ENCODE measurements at places on chromosomes 3 and 15.

DNA sequence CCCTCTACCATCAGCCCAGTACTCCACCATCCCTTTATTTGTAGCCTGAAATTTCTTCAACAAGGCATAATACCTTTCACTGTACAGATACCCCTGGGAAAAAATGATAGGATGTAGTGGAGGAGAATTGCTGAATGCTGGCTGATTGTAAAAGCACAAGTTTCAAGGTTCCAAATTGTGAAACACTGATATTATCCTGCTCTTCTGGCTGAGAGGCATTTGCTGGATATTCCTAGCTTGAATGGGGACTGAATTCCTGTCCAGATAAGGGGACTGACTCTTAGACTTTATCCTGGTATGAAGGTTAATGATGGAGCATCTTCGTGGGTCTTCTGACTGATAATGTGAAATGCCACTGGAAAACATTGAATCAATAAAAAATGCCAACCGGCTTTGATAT, 9.0 kb upstream of the C3orf85 start:
- DNase-seq = no peak

GRCh38 chr3:164507886-164508285, 570.4 kb downstream of the SI start:
- DNase-seq = no peak

DNA sequence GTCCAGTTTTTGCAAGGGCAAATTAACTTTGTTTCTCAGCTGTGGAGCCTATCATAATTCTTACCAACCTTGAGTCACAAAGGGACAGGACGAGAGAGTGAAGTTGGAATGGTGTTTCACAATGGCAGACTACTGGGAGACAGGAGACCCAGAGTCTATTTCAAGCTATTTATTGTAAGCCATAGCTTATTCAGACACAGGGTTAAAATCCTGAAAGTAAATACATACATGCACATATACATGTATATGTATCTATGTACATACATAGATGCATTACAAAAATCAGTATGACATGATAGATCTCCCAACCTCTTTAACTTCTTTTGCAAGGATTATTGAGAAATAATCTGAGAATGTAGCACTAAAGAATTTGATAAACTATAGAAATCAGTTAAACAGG, 86.3 kb downstream of the DNAJC13 start:
- no peak for DNase-seq

- no peak for DNase-seq
Measured at GRCh38 chr15:91320101-91320500, 220.0 kb downstream of the SV2B start.

- DNase-seq = no peak
Measured at GRCh38 chr3:119497820-119498185, 544 bp upstream of the TIMMDC1 start.

DNA sequence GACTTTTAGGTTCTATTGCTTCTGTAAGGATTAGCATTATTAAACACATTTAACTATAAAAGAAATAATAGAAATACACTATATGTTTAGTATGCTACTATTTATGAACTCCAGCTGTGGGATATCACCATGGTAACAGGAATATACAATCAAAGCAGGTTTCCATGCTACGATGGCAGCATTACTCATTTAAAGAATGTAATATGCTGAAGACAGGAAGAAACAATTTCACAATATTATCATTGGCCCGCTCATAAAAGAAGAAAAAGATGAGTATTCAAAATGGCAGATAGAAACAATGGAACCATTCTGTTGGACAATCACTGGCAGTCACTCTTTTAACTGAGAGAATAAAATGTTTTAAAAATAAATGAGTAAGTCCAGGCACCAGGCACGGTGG, 153.4 kb downstream of the CBLB start:
- no peak for DNase-seq

DNA sequence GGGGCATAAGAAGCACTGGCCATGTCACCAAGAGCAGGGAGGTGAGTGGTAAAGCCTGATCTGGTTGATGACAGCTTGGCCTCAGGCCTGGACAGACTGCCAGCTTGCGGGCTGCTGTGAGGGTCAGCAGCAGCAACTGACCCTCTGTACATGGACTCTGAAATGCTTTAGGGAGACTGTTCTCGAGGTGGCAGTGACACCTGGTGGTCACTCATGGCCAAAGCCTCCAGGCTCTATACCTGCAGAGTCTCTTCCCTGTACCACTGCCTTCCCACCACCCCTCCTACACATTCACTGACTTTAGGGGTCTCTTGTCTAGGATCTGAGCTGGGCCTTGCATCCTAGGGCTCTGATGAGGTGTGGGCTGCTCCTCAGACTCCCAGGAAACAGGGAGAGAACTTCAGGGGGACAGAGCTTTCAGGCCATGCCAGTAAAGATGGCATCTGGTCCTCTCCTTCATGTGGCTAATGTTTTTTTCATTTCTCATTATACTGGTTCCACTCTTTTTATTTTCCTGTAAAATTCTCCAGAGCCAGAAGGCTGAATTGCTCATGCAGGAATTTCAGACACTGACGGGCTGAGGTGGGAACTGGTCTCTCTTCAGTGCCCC, 17.2 kb upstream of the TIMP4 start:
- DNase-seq = no peak

DNA sequence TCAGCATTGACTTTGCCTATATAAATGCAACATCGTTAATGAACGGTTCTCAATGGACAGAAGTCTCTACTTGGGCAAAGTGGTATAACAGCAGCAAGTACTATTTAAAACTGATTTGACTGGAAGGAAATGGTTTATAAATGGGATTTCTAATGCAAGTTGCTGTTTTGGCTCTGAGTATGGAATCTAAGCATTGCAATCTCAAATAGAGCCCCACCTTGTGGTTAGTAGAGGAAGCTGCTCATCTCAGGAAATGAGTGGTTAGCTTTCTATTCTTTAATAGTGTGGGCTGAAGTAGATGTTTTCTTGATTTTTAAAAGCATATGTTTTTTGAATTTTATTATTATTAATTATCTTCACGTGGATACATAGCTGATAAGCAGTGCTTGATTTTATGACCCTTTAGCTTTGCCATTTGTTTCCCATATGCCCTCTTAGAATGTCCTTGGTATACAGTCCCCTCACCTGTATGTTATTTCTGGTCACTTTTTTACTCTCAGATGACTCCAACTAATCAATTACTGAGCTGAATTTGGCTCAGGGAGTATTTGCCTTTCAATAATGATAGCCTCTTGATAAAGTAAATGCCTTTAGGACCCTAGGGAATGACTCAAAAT, 67.1 kb downstream of the OXSM start:
- DNase-seq = no peak

DNA sequence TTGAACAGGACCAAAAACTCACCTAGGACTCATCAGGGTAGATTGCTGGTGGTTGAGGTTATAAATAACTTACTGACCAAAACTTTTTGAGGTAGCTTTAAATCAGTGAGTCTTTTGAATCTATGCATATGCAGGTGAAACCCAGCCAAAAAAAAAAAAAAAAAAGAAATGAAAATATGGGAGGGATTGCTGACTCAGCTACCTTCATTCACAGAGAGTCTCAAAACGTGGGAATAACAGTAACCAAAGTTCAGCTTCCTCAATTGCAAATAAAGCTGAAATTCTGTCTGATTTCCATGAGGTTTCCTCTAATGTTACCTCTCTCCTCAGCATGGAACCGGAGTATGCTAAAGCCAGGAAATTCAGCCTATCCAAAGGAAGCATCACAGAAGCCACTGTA, 95.2 kb upstream of the SEMA6D start:
- DNase-seq = no peak

GRCh38 chr3:71026634-71027578, 556.6 kb downstream of the FOXP1 start:
- DNase-seq = no peak

- DNase-seq = no peak
Measured at GRCh38 chr3:89446593-89446992, 339.2 kb downstream of the EPHA3 start.

DNA sequence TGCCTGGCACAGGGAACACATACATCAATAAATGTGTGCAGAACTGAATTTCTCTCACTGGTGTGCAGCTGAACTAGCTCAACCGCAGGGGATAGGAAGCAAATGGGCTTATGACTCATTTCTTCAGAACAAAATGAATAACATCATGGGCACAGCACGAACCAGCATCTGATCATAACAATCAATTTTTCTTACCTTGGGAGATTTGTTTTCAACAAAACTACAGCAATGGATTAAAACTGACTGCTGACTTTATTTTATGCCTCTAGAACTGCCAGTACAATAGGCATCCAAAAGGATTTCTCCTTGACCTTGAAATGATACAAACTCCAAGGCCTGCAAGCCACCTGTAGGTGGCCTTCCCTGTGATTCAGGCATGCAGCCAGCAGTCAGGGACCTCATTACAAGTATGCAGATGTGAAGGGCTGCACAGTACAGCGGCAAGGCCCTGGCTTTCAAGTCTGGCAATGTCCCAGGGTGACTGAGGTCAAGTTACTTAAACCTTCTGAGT, 26.1 kb downstream of the TAMM41 start:
- DNase-seq = no peak

GRCh38 chr15:92101708-92102394, 248.3 kb downstream of the SLCO3A1 start:
- no peak for DNase-seq

GRCh38 chr3:44902628-44903027, 28.2 kb downstream of the TGM4 start:
- no peak for DNase-seq

DNA sequence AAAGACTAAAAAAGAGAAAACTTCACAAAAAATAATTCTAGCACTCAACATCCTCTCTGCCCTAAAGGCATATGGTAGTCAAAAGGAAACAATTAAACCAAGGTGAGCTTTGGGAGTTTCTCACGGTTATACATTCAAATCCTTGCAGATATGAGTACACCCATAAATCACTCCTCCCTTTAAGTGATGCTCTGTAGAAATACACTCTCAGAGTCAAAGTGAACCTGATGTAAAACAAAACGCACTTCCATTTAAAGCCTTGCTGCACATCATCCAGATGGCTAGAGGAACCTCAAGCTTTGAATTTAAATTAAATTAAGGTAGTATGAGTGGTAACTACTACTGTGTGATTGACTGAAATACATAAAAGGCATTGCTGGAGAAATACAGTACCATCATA, 36.0 kb upstream of the AADAC start:
- DNase-seq = no peak

DNA sequence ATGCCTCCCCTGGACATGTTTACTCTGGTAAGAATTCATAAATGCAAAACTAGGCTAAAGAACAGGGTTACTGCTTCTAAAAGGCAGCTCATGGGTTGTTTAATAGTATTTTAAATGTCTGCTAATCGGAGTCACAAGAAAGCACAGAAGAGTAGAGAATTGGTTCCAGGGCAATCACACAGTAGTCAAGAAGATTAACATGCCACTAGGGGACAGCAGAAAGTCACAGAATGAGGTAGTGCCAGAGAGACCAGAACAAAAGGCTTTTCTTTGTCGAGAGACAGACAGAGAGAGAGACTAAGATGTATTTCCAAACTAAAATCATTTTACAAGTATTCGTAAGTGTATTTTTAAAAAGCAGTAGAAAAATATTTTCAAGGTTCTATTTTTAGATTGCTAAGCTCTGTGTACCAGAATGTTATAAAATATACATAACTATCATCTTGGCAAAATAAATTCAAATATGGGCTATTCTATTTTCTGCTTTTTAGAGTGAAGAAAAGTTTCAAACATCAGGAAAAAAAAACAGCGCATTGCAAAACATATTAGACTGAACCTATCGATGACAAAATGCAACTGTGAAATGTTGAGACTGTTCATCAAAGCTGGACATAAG, 78.3 kb upstream of the CDIN1 start:
- no peak for DNase-seq

DNA sequence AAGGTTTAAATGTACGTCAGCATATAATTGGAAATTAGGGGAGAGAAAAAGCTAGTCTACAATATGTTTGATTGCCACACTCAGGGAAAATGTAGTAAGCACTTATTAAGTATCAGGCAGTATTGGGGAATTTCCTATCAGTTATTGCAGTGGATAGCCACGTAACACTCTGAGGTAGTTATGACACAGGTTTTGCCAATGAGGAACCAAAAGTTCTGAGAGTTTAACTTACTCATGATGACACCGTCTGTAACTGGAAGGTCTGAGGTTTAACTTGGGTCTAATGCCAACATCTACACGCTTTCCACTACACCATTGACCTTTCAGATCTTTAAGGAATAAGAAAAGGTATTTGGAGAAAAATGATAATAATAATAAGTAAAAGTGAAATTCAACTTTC, 89.5 kb downstream of the ZMAT3 start:
- no peak for DNase-seq

- no peak for DNase-seq
Measured at GRCh38 chr3:157789162-157789561, 285.9 kb upstream of the VEPH1 start.

DNA sequence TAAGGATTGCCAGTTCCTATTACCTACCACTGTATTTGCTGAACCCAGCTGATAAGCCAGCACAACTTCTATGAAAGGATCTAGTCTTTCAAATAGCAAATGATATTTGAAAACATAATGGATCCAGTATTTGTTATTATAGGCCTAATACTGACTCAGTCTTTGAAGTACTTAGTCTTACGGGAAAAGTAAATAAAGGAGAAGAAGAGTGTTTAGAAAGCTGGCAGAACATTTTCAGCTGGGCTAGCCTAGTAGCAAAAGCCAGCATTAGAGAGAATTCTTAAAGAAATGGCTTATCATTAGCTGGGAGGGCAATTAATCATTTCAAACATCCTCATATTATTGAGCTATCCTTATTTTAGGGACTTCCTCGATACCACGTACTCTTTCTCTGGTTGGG, 101.4 kb upstream of the GOLIM4 start:
- DNase-seq = no peak

GRCh38 chr3:125356140-125357026, 18.7 kb downstream of the ZNF148 start:
- no peak for DNase-seq

GRCh38 chr15:52492132-52492531, 36.5 kb downstream of the MYO5A start:
- no peak for DNase-seq

- no peak for DNase-seq
Measured at GRCh38 chr3:134147411-134147810, 103.2 kb downstream of the RYK start.

DNA sequence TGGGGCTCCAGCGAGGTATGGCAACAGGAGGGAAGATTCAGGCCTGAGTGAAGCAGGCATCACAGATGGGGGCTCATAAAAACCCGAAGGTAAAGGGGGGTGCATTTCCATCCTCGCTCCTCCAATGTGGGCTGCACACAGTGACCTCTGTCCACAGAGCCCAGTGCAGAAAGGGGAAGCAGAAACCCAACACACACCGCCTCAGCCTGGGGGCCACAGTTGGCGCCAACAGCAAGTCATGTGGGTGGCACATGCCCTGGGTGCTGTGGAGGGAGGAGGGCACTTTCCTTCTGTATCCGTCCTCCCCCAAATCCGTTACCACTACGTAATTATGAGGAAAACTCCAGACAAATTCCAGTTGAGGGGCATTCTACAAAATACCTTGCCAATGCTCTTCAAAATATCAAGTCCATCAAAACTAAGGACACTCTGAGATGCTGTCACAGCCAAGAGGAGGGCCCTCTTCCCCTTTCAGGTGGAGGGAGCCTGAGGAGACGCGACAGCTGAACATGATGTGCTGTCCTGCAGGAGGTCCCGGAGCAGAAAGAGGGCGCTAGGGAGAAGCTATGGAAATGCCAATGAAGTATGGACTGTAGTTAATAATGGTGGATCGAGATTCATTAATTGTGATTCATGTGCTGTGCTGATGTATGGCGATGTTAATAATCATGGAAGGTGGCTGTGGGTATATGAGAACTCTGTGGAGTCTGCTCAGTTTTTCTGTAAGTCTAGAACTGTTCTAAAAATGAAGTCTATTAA, 16.4 kb downstream of the APBA2 start:
- no peak for DNase-seq
